ENCODE measurements at places on chromosomes 3 and 15. TPM values are rescaled to one million over a fixed set of nuclear protein-coding genes. Genes with fewer than 3 reads are reported as not detected.

MUC13 gene
- 0.09 TPM for polyA plus RNA-seq

RAF1 gene
- 127 TPM for polyA plus RNA-seq

MB21D2 gene
- 5.7 TPM for polyA plus RNA-seq

ANKUB1 gene
- polyA plus RNA-seq: 0.76 TPM

ZPLD1 gene
- polyA plus RNA-seq: not detected

C2CD4B gene
- polyA plus RNA-seq: 1.6 TPM

C3orf80 gene
- polyA plus RNA-seq: 5.2 TPM

SLC12A1 gene
- 0.29 TPM for polyA plus RNA-seq

CLEC3B gene
- polyA plus RNA-seq: 110 TPM

SPTBN5 gene
- polyA plus RNA-seq: 0.99 TPM

DNA sequence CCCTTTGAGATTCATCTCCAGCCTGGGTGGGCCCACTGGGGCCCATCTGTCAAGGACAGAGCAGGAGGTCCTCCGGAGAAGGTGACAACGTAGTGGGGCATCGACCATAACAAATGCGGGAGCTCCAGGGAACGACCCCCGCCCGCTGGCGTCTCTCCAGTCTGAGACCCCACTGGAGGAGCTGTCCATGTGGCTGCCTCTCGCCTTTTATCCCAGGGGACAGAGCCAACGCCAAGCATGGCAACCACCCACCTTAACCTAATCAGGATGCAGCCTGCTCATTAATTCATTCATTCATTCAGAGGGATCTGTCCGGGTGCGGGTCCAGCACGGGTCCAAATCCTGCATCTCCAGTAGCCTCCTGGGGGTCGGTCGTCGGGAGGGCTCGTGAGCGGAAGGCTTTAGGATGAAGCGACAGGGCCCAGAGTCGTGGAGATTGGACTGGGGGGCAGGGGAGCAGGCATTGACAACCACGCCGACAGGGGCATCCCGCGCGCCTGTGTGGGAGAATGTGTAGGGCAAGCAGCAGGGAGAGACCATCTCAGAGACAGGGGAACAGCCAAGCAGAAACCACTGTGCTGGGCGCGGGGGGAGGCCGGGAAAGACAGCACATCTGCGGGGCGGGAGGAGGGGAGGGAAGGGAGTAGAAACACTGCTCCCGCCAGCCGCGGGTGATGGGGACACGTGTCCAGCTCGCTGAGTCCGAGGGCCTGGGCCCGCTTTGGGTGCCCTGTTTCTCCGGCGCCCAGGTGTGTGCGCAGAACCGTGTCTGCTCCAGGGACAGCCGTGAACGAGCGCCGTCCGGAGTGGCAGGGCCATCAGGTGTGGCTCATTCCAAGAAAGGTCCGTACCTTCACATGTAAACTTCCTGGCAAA, 1.9 kb downstream of the PIGZ start:
- DNase-seq: no peak

- no peak for DNase-seq
Observed at GRCh38 chr15:94229591-94230369, 1.6 kb upstream of the MCTP2 start.

- DNase-seq: no peak
Observed at GRCh38 chr3:119099785-119100184, 46.2 kb upstream of the TEX55 start.

DNA sequence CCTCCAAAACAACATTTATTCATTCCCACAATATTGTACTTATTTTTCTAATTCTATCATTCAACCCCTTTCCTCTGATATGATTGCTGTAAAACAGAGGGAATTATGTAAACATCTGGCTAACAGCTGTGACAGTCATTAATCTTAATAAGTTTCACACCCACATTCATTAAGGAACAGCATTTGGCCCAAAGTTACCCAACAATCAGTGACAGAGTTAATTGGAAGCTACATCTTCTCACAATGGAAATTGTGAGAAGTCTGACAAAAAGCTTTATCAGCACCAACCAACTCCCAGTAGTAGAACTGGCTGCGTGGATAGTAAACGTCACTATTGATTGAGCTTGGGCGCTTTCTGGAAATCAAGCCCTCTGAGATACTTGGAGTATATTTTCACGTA, 165.8 kb upstream of the SLC24A5 start:
- no peak for DNase-seq

DNA sequence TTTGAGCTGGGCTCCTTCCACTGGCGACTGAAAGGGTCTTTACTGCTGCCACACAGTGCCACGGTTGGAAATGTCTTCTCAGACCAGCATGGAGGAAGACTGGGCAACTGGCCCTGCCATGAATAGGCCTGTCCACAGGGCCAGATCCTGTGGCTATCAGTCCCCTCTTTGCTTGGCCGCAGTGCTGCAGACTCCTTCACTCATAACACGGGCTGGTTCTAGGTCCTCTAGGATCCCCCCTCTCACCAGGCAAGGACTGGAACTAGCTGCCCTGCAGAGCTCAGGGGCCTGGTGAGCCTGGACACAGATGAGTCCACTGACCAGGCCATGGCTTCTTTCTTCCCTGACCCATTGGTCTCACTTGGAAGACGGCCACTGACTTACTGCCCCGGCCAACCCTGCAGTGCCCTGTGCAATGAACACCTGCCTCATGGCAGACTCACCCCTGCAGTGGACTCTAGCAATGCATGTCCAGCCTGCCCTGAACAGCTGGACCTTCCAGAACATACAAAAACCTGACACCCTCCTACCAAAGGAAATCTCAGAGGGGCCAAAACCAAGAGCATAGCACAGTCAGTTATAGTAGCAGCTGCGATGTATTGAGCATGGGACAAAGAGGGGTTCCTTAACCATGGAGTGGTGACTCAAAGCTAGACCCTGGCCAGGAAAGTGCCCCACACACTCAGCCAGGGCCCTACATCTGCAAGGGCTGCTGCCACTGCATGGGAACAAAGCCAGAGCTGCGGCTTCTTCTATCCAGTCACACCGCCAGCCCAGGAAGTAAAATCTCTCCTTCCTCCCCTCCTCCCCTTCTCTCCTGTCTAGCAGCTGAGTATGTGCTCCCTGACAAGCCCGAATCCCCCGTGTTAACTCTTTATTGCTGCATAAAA, 72.1 kb upstream of the ITGA11 start:
- no peak for DNase-seq

- no peak for DNase-seq
Observed at GRCh38 chr3:149277331-149277813, 55.7 kb upstream of the CP start.

- DNase-seq: no peak
Observed at GRCh38 chr3:143786219-143787191, 61.8 kb downstream of the SLC9A9 start.

DNA sequence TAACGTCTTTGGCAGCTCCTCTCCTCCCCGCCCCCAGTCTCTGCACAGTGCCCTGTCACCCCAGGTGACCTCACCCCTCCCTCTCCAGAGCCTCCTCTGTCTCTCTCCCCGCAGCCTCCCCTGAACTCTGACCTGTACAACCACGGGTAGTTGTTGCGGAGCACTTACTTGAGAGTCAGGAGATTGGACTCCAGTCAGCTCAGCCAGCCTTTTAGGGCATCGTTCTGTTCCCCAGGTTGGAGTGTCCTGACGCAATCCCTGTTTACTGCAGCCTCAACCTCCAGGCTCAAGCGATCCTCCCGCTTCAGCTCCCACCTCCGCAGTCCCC, 177.7 kb downstream of the UACA start:
- DNase-seq: no peak

DNA sequence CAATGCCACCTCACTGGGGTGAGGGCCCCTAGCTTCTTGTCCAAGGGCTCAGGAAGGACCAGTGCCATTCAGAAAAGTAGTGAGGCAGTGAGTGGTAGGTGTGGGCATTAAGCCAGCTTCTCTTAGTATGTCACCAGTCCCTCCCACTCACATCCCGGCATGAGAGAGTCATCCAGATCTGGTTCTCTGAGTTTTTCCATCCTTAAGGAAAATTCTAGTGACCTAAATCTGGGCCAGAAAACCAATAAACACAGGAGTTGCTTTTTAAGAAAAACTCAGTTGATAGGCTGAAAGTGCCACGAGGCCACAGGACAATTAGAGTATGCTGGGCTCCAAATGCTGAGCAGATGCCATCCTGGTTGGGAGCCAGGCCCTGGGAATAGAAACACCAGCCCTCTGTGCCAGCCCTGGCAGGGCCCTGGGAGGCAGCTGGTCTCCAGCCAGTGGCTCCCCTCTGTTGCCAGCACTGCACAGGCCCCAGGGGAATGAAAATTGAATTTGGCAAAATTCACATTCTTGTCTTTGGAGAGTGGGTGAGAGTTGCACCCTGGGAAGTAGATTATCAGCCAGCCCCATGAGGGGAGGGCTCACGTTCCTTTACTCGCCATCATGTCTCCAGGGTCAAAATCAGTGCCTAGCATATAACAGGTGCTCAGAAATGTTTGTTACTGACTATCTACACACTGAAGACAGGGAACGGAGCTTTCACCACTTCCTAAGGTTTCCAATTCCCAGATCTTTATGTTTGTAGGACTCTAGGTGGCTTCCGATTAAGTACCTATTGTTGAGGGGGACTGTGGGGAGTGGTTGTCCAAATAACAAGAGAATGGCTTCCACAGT, 52.8 kb downstream of the FAM43A start:
- no peak for DNase-seq

DNA sequence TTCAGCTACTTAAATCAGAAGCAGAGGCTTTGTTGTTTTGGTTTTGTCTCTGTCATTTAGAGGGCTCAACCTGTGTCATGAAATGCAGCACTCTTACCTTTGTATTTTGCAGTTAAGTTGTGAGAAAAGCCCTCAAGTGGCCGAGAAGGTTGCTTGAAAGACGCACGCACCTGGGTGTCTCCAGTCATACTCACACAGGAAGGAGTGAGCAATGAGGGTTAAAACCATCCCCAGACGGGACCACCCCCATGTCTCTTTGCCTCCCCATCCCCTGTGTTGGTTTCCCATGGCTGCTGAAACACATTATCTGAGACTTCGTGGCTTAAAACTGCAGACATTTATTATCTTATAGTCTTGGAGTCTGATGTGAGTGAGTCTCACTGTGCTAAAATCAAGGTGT, 376.1 kb upstream of the CFAP20DC start:
- DNase-seq: no peak

- no peak for DNase-seq
Observed at GRCh38 chr3:55337641-55338180, 149.4 kb downstream of the WNT5A start.

GRCh38 chr15:93415576-93415975, 326.6 kb upstream of the RGMA start:
- no peak for DNase-seq

- DNase-seq: no peak
Observed at GRCh38 chr3:42829083-42829627, 19.9 kb downstream of the ACKR2 start.

GRCh38 chr3:108894981-108895380, 58.7 kb downstream of the GUCA1C start:
- no peak for DNase-seq

GRCh38 chr3:121698476-121698875, 37.8 kb upstream of the HCLS1 start:
- no peak for DNase-seq

DNA sequence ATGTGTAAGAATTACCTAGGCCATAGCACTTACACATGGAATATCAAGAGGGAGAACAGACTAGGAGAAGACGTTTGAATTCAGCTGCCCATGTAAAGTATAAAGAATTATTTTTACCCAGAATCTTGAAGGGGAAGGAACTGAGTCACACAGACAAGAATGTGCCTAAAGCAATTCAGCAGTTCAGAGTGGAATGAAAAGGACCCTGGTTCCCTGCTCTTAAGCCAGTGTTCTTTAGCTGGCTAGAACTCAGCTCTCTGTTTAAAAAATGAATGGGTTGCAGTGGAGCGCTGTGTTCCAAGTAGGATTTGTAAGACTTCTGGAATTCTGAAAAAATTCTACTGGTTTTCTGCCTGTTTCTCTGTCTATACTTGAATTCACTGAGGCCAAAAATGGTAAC, 440.2 kb downstream of the LPP start:
- no peak for DNase-seq

DNA sequence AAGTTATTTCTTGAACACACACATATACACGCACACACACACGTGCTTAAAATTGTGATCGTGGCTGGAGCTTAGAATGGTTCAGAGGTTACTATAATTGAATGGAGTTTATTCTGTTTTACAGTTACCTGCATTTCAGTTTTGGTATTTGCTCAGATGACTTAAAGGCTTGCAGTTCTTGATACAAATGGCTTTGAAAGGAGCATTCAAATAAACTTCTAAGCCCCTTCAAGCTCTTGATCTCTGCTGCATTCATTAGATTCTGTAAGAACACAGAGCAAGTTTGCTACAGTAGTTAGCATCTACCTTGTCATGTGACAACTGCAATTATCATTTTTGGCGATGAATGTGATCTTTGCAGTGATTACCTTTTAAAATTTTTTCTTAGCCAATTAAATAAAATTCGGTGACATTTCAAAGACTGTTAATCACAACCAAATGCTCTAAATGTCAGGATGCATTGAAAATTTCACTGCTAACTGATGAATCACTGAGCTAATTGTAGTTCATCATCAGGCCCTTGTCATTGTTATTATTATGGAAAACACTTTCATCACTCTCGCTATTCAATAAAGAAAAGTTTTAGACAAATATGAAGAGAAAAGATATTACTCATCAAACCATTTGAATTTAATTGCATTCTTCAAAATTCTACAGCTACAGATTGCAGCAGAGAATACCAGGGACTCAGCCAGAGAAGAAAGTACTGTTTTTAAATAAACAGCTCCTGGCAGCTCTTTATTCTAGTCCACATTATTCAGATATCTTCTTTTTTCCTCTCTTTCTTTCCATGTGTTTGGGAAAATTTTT, 296.1 kb downstream of the LRTM1 start:
- DNase-seq: no peak

DNA sequence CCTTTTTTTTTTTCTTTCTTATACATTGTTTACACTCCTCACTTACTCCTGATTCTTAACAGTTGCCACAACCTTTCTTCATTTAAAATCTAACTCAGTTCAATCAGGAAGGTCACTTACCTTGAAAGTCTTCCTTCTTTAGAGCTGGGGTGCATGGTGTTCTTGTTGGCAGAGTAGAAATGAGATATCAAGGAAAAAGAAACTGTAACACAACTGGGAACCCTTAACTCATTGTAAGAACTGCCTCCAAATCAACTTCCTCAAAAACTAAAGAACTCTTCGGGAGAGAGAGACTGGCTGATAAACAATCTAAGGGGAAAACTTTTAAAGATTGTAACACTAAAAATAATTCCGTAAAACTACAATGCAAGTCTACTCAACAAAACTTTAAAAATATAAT, 1.4 kb upstream of the APPL1 start:
- no peak for DNase-seq

DNA sequence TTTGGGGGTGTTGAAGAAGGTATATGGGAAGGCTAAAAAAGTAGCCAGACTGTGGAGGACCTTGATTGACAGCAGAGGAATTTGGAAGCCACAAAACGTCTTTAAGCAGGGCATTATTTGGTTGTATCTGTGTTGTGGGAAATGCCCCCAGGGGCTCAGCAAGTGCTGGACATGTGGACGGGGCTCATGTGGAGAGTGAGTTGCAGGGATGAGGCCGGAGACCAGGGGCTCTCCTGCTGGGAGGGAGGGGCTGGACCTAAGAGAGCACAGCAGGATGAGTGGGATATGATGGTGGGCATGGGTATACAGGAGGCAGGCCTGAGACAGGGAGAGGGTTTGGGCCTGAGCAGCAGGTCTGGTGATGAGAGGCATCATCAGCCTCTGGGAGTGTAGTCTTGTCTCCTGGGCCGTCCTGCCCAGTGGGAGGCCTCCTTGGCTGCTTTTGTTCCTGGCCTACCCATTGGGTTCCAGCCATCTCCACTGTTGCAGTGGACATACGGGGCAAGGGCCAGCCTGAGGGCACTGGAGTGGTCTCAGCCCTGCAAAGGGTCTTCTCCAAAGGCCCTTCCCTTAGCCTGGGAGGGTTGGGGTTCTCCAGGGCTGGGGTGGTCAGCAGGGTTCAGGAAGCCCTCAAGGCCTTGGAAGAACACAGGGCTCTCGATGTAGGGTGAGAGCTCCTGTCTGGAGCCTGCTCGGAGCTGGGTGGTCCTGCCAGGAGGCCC, 27.5 kb downstream of the ACAD9 start:
- DNase-seq: no peak

Measured in right lung (tissue), 10 donors.